ENCODE measurements at places on chromosomes 12 and 14.

DNA sequence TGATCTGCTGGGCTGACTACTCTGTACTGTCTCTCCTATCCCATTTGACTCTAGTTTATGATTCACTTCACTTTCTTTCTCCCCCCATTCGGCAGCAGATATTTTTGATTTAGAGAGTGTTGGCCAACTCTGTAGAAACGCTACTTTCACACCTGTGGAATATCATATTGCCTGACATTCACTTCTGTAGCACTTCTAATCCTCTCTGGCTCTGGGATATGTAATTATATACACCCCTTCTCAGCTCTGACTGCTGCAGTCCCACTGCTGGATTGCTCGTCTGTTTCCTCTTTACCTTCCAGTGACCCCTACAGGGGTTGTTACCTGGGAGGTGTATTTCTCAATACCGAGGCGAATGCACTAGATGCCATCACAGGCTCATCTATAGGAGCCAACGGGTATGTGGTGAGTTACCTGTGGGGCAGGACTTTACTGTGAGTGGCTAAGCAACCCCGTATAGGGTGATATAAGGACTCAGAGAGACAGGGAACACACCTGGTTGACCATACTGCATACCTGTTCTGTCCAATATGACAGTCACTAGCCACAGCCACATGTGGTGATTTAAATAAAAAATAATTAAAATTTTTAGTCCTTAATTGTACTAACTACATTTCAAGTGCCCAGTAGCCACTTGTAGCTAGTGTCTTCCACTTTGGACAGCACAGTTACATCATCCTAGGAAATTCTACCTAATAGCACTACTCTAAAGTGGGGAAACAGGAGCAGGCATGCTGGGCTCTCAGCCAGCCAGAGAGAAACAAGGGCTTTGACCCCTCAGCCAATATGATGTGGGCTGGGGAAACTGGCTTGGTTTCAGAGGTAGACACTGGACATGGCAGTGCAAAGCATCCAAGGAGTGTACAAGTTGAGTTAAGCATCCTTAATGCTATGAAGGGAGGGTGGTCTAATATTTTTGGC is 95.0 kb downstream of the C12orf75 start:
- DNase-seq, result no peak

GRCh38 chr12:111980598-111980997 is 32.4 kb downstream of the TMEM116 start:
- DNase-seq, result no peak

GRCh38 chr14:94474581-94475031 is 1.4 kb downstream of the SERPINA9 start:
- no peak for DNase-seq

GRCh38 chr12:55931780-55932550 is 1.0 kb downstream of the DGKA start:
- DNase-seq, result peak; percentile 49

DNA sequence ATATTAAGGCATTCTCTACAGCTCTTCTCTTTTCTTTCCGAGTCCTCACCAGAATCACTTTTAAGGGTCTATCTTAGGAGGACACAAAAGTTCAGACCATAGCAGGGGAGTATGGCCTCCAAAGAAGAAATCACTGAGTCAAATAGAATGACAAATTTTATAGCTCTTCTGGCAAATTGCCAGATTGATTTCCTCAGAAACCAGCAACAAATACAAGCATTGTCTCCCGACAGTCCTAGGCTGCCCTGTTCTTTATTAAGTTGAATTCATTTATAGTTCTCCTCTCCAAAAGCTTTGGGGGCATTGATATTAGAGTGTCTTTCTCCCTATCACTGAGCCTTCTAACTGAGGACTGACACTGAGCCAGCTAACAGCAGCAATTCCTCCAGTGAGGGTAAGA is 156.4 kb upstream of the FRMD6 start:
- no peak for DNase-seq

GRCh38 chr12:124687174-124687902 is 119.9 kb upstream of the NCOR2 start:
- no peak for DNase-seq

GRCh38 chr12:120455302-120455701 is 9.1 kb downstream of the GATC start:
- DNase-seq, result no peak

DNA sequence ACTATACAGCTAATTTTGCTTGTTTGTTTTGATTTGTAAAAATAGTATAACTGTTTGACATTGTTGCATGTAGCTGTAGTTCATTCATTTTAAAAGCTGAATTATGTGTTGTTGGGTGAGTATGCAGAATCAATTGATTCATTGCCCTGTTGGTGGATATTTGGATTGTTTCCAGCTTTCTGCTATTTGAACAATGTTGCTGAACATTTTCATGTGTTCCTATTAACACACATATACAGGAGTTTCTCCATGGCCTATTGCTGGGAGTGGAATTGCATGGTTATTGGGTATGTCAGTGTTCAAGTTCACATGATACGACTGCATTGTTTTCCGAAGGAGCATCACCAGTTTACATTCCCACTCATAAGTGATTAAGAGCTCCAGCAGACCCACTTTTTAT is 75.3 kb downstream of the SRGAP1 start:
- no peak for DNase-seq

- DNase-seq, result no peak
Measured at GRCh38 chr12:77308056-77308455, 242.7 kb upstream of the E2F7 start.

- peak; percentile 98 for DNase-seq
Measured at GRCh38 chr12:2877953-2878732, 1.1 kb downstream of the RHNO1 start.

DNA sequence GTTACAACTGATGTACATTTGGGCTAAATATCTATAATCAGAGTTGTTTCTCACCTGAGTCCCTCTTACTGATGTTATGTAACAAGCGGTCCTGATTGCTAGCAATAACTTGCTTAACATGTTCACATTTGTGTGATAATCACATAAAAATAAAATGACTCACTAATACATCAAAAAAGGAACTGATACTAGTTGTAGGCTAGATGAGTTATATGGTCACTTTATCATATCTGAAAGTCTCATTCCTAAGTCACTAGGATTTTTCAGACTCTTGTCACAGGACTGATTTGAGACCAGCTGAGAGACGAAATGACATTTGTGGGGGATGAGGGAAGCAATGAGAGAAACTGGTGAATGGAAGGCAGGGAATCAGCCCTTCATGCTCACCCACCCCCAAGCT is 34.3 kb downstream of the NKX2-1 start:
- DNase-seq, result no peak

- peak; percentile 62 for DNase-seq
Measured at GRCh38 chr14:64465831-64466554, 694 bp downstream of the AKAP5 start.

GRCh38 chr14:90514015-90514398 is 117.2 kb downstream of the CALM1 start:
- no peak for DNase-seq

- no peak for DNase-seq
Measured at GRCh38 chr14:81371802-81372201, 28.3 kb downstream of the STON2 start.

DNA sequence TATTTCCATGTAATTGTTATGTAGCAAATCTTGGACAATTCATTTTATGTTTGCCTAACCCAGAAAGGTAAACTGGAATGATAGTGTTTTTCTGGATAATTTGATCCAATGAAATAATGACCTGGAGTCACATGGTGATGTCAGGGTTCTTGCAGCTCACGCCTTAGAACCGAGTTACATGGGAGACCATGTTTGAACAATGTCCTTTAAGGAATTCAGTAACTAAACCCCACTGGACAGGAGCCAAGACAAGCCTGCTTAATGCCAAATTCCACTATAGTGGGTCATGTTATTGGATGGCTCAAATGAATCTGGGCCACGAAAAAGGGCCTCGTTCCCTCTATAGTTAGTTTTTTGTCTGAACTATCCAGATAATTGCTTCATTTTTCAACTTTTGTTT is 255.8 kb upstream of the HMGA2 start:
- DNase-seq, result no peak

GRCh38 chr14:29663281-29663801 is 264.3 kb downstream of the PRKD1 start:
- no peak for DNase-seq

GRCh38 chr14:31070431-31070830 is 44.3 kb upstream of the STRN3 start:
- DNase-seq, result no peak

- DNase-seq, result no peak
Measured at GRCh38 chr12:25932971-25933370, 25.5 kb upstream of the RASSF8 start.
